ENCODE measurements at places on chromosomes 3 and 15.
A peak's percentile ranks its signal among the peaks of the same experiment; 100 is the strongest.

DNA sequence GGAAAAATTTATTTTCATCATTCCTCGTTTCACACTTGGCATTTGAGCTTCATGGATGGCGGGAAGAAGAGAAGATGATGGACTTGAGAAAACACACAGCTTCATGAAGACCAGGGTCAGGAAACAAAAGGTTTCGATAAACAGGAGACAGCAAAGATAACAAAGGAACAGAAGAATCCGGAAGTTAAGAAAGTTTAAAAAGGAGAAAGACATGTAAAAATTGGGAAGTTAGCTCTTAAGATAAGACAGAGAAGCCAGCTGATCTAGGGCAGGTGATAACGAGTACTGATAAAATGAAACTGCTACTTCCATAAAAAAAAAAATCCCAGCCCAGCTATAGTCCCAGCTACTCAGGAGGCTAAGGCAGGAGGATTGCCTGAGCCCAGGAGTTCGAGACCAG, 23.9 kb downstream of the IL5RA start:
- no peak for DNase-seq

GRCh38 chr3:61035573-61035972, 215.7 kb downstream of the FHIT start:
- no peak for DNase-seq

- no peak for DNase-seq
Observed at GRCh38 chr15:36479200-36479896, 100.1 kb upstream of the CDIN1 start.

GRCh38 chr3:141410846-141411245, 42.5 kb downstream of the ZBTB38 start:
- DNase-seq, result peak; percentile 40

GRCh38 chr3:133106169-133106568, 68.0 kb downstream of the TMEM108 start:
- DNase-seq, result no peak

GRCh38 chr15:58069008-58069407, 3.5 kb upstream of the ALDH1A2 start:
- DNase-seq, result no peak

DNA sequence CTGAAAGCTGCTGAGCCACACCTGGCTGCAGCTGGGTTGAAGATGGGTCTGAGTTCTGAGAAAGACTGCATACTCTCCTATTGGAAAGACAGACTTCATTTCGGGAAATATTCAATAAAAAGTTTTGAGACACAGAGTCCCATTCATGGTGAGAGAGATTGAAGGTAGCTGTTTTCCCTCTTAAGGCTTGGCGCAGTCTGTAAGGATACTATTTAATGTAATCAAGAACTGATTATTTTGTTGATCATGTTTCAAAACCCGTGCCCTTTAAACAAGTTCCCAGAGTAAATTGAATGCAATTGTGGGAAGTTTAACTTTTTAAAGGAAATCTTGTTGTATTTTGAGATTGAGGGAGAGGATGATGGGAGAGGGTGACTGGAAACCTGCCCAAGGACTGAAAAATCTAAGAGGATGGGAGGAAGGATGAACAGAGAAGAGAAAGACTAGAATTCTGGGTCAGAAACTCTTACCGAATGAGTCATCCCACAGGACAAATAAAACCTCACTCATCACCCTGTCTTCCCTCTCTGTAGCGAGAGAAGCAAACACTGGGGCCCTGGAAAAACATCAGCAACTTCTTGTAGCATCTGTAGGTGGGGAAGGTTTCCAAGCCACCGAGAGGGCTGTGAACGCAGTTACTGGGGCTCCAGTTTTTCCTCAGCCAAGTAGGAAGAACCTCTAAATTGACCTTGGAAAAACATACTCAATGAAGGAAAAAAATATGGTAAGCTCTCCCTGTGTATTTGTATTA, 193.2 kb upstream of the TPRG1 start:
- no peak for DNase-seq

DNA sequence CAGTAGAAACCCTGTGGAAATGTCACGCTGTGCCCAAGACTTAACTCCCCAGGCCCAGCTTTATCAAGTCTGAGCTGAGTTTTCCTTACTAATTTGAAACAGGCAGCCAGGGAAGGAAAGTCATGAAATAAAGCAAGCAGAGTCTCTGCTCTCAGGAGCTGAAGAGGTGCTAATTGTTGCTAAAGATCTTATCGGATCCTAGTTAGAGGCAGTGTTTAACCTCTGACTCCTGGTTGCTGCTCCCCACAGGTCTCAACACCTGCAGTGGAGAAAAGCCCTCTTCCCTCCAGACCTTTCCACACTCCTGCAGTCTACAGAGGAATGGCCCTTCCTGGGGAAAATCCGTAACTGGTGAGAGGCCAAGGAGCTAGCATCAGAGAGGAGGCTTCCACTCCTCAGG, 628.2 kb downstream of the NTRK3 start:
- DNase-seq, result no peak

GRCh38 chr15:65832549-65833364, 36.5 kb upstream of the RAB11A start:
- peak; percentile 53 for DNase-seq

DNA sequence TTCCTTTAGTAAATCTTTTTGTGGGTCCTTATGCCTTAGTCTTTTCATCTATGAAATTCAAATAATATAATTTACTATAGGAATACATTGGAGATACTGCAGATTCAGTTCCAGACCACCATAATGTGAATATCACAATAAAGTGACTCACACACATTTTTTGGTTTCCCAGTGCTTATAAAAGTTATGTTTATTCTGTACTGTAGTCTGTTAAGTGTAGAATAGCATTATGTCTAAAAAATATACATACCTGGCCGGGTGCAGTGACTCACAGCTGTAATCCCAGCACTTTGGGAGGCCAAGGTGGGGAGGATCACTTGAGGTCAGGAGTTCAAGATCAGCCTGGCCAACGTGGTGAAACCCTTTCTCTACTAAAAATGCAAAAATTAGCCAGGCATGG, 53.9 kb upstream of the PAQR5 start:
- no peak for DNase-seq

GRCh38 chr3:8621872-8622271, 22.7 kb downstream of the SSUH2 start:
- DNase-seq, result no peak

GRCh38 chr3:33218446-33219174, at the start of gene SUSD5:
SUSD5 (minus strand) TSS chr3:33218810; CDS start chr3:33218797, 13 bp downstream.
- DNase-seq, result no peak

DNA sequence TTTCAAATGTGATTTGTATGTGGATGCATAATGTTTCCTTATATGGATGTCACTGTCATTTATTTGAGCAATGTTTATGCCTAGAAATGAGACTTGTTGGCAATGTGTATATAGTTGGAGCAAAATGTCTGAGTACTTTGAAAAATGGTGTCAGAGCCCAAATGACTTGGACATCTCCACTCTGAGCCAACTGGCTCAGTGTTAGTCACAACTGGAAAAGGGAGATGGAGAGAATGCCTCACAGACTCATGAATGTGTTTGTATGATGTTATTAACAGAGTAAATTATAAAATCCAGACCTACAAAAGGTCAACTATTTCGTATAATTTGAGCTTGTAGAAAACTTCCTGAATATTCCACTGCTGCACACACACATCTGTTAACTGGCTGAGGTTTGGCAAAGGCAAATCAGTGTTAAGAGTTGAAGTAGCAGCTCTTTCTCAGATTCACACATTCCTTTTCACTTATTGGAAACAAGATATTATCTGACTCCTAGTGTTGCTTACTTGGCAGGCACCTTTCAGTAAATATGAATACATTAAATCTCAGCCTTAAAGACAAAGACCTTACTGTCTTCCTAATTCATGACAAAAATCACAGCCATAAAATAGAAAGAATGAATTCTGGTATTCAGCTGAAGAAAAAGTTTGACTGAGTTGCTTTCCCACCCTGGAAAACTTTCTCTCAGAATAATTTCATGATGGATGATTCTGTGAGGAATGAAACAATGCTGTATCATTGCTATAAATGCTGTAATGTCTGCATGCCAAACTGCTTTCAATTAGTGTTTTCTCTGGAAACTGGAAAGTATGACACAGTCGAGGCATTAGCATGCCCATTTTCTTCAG, 27.0 kb downstream of the ADIPOQ start:
- no peak for DNase-seq

DNA sequence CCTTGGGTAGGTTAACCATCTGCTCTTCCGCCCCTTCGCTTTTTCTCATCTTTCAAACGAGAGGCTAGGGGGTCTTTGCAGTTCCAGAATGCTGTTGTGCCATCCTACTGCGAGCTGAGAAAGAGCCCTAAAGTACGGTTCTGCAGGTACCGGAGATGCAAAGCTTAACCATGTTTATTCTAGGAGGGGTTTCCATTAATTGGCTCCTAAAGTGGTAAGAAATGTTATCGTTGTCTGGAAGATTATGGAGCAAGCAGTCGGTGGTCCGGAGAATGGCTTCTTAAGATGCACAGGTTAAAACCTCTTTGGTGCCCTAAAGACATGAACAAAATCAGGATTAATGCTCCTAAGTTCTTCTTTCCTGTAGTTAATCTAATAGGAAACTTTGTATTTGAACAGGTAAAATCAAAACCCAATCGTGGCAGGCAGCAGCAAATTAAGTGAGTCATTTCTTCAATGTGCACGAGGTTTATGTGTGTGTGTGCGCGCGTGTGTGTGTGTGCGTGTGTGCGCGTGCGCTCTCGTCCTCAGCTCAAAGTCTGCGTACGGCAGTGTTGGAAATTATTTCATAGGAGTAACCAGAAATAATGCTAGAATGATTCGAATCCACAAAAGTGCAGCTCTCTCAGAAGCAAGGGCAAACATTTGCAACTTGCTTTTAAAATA, 772 bp downstream of the FAM81A start:
- DNase-seq, result no peak

GRCh38 chr15:64686130-64686735, 89.2 kb downstream of the RBPMS2 start:
- peak; percentile 63 for DNase-seq

GRCh38 chr15:68244235-68244634, 14.7 kb upstream of the CLN6 start:
- DNase-seq, result no peak

- no peak for DNase-seq
Observed at GRCh38 chr3:114427285-114428043, 133.6 kb downstream of the TIGIT start.

- peak; percentile 80 for DNase-seq
Observed at GRCh38 chr3:187737368-187738070, 7.7 kb downstream of the BCL6 start.

DNA sequence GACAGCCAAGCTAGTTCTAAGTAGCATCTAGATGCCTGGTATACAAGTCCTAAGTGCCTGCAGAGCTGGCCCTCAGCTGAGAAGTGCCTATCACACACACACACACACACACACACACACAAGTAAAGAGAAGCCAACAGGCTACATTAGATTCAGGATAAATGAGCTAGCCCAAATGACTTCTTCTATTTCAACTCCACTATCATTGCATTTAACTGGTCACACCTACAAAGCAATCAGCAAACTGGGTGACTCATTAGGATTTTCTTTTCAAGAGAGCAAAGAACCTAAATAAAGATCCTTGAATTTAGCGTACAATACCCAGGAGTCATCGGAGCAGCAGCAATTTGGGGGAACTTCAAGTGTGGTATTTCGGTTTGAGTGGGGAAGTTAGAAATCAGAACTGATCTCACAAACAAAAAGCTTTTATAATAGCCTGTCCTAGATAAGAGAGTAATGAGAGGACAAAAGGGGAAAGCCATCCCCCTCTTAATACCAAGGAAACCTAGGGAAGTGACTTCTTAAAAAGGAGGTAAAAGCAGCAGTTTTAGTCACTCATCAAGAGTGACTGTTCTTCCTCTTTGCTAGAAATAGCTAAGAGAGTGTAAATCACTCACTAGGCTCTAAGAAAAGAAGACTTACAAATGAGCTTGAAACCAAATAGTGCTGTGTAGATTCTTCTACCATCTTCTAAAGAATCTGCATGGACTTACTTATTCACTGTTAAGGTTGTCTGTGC, 112.7 kb downstream of the TNIK start:
- DNase-seq, result no peak

GRCh38 chr3:119099785-119100184, 46.2 kb upstream of the TEX55 start:
- DNase-seq, result no peak

DNA sequence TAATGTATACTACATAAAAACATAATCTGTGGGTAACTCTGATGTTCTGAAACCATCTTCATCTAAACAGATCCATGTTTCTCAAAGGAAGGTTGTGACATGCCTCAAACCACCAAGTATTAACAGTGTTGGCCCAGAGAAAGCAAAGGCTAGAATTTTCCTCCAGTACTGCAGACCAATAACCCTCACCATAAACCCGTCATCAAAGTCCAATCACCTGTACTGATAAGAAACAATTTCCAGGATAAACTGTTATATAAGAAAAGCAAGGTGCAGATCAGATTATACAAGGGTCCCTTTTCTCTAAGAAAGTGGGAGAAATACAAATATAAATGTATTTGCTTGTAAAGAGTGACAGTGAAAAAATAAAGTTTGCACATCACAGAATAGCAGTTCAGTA, 32.3 kb downstream of the TBC1D2B start:
- no peak for DNase-seq

GRCh38 chr3:7630351-7630911, 769.5 kb downstream of the GRM7 start:
- no peak for DNase-seq

- DNase-seq, result no peak
Observed at GRCh38 chr15:99102332-99103235, 2.3 kb upstream of the SYNM start.

- DNase-seq, result no peak
Observed at GRCh38 chr3:14802381-14802731, 16.4 kb upstream of the FGD5 start.

GRCh38 chr3:46349484-46350261, 4.2 kb upstream of the CCR2 start:
- peak; percentile 48 for DNase-seq

DNA sequence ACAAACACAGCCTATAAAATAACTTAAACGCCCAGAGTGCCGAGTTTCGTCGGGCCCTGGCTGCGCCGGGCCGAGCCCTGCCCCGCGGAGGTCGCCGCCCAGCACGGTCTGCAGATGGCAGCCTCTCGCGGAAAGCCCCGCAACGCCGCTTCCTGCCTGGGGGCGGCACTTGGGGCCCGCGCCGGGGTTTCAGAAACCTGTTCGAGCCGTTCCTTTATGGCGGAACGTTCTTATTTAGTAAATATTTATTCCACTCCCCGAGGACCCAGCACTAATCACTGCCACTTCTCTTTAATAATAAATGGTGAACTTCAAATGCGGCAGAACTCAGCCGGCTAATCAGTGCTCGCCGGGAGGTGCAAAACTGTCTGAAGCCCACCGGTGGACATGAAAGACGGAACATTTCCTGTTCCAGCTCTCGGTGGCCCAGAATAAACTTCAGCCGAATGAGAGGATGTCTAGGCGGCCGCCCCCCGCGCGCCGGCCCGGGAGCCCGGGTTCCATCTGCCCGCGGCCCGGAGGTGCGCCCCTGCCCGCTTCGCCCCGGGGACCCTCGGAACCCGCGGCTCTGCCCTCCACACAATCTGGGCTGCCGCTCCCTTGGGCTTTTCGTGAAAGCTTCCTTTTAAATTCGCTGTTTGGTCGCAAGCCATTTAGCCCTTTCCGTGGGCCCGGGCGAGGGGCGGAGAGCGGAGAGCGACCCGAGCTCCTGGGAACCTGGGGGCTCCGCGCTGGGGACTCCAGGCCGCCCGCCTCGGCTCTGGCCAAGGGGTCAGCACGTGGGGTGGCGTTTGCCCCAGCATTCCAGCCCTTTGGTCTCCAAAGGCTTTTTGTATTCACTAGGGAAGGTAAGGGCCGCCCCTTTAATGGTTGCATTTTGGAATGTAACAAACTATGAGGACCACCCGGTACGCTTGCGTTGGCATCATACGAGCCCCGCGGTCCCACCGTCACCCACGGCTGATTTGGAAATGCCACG, 110.8 kb upstream of the ATP11B start:
- DNase-seq, result peak; percentile 22

All from CD4-positive, alpha-beta T cell treated with Interleukin-2 at 100 ng/mL for 4 hours (primary cell).